ENCODE measurements at places on chromosomes 12 and 14.

DNA sequence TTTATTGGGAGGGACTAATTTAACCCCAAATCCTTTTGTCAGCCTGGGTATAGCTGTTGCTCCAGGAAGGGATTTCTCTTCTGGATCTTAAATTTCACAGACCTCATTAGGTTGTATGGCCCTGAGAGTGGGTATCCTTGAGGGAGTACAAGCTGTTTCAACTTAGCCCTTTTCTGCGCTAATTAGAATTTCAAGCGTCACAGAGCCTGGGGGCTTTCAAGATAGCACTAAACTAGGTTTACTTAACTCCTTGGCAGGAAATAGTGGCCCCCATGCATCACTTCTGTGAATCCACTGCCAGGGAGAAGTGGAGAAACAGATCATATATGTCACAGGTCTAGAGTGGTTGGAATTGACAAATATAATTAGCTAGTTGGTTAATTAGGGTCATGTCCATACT, 5.9 kb upstream of the PDE1B start:
- no peak for DNase-seq

GRCh38 chr12:100375038-100375735, 18.3 kb downstream of the SLC17A8 start:
- no peak for DNase-seq

DNA sequence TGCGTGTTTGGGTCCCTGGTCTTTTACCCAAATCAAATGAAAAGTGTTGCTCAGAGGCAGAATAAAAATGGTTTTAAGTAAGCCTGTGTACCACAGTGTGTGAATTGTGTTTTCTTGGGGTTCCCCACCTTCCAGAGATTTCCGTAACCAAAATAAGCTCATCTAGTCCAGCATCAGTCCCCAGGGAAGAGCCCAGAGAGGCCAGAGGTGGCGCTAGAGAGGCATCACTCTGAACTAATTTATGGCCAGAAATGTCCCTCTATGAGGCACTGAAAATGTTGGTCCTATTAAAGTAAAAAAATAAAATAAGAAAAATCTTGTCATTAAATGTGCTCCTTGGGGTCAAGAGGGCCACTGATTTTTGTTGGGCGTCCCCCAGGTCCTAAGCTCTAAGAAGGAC, 24.9 kb upstream of the PRKAB1 start:
- no peak for DNase-seq

GRCh38 chr12:28192125-28192524, 1.9 kb downstream of the CCDC91 start:
- DNase-seq = no peak

DNA sequence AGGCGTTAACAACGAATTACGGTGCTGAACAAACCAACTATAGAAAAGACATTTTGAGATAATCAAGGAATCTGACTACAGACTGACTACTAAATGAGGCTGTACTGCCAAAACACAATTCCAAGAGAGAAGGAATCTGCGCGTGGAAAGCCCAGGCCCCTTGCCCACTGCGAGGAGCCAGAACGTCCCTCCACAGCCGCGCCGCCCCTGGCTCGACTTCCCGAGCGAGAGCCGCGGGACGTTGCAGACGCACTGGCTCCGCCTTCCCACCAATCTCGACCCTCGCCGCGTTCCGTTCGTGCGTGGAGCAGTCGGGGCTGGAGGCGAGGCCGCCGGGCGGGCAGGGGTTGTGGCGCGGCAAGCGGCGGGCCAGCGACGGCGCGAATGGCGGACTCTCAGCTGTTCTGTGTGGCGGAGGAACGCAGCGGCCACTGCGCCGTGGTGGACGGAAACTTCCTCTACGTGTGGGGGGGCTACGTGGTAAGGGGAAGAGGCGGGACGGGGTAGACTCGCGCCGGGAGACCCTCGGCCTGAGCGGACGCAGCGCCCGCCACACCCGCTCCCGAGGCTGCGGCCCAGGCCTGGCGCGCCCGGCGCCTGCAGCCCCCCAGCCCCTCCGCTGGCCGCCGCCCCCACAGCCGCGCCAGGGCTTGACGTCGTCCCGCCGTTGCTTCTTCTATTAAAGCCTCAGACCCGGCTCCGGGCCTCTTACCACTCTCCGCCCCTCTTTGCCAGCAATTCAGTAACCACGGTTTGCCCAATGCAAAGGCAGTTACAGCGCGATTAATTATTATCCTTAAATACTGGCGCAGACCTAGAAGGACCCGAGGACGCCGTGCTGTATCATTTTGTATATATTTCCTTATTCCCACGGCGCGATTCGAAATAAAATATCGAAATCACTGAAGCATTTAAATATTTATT, at the start of gene KLHDC1:
KLHDC1 (plus strand) TSS at position 310 of the 924 bp plus-strand sequence; CDS start at position 385, 75 bp downstream.
- DNase-seq = peak; percentile 49

DNA sequence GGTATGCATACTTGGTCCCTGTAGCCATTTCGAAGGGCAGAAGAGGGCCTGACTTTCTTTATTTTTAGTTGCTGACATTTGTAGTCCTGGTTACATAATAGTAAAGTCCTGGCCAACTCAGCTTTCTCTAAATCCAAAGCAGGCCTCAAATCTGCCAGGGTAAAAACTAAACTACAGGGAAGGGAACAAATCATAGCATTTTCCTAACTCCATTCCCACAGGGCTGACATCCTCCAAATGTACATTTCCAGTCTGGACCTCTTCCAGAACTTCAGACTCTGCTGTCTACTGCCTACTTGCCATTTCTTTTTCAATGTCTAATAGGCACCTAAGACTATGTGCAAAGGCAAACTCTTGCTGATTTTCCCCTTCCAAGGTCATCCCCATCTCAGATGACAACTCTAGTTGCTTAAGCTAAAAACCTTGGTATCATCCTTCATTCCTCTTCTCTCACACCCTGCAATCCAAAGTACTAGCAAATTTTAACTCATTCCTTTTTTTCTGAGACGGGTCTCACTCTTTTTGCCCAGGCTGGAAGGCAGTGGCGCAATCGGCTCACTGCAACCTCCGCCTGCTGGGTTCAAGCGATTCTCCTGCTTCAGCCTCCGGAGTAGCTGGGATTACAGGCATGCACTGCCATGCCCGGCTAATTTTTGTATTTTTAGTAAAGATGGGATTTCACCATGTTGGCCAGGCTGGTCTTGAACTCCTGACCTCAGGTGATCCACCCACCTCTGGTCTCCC, 2.0 kb downstream of the DDIT3 start:
- DNase-seq = no peak

Data from activated CD8-positive, alpha-beta memory T cell treated with anti-CD3 and anti-CD28 coated beads for 1 hour (primary cell).